ENCODE measurements at places on chromosomes 2 and 18.
A peak's percentile ranks its signal among the peaks of the same experiment; 100 is the strongest.

GRCh38 chr2:44348400-44348799, 12.9 kb downstream of the PREPL start:
- no peak for DNase-seq

DNA sequence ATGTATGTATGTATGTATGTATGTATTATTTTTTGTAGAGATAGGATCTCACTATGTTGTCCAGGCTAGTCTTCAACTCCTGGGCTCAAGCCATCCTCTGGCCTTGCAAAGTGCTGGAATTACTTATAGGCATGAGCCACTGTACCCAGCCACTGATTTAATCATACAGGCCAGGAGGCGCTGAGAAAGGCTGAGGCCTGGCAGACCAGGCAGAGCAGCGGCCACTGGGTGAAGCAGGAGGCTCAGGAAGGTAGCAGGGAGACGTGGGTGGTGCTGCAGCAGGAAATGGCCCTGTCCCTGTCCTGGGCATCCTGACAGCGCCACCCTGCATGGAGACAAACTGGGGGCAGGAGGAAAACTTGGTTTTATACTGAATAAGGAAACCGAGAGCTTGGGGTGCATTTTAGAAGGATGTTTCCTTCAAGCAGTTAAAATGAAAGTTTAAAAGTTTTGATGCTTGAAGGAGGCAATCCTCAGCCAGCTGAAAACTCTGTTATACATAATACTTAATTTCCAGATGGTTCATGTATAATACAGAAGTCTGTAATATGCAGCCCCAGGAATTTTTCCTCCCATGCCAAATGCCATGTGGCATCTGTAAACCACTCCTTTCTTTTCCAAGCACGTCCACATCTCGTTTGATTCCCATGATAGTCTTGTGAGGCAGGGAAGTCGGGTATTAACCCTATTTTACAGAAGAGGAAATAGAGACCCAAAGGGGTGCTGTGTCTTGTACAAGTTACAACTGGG, 182.4 kb downstream of the CELF4 start:
- no peak for DNase-seq

DNA sequence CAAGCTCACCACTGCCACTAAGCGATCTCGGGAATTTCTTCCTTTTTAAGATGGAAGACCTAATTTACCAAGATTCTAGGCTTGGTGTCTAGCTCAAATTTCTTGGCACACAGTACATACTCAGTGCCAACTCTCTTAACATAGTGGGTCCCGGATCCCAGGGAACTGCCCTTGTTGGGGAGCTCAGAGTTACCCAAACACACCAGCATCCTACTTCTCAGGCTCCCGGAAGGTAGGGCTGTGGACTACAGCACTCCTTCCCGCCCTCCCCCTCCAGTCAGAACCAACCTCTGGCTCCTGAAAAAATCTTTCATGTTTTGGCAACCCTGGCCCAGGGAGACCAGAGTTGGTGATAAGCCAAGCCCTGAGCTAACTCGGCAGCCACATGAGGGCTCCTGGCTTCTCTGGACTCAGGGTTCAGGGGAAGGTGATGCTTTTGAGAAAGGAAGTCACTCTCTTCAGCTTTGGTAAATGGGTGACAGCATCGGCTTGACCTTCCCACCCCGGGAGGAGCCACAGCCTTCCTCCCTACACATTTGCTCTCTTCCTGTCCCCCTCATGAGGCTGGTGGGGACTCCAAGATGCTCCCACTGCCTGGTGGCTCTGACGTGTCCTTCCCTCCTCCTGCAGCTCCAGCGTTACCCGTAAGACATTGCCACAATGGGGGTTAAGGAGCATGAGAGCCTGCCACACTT, 8.8 kb downstream of the ODC1 start:
- no peak for DNase-seq

DNA sequence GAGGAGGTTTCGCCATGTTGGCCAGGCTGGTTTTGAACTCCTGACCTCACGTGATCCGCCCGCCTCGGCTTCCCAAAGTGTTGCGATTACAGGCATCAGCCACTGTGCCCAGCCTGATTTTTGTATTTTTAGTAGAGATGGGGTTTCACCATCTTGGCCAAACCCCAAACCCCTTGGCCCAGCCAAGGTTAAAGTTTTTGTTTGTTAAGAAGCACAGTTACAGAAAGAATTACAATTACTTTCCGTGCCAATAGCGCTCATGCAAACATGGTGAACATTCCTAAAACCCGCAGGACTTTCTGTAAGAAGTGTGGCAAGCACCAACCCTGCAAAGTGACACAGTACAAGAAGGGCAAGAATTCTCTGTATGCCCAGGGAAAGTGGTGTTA, 26.1 kb downstream of the ITSN2 start:
- no peak for DNase-seq

DNA sequence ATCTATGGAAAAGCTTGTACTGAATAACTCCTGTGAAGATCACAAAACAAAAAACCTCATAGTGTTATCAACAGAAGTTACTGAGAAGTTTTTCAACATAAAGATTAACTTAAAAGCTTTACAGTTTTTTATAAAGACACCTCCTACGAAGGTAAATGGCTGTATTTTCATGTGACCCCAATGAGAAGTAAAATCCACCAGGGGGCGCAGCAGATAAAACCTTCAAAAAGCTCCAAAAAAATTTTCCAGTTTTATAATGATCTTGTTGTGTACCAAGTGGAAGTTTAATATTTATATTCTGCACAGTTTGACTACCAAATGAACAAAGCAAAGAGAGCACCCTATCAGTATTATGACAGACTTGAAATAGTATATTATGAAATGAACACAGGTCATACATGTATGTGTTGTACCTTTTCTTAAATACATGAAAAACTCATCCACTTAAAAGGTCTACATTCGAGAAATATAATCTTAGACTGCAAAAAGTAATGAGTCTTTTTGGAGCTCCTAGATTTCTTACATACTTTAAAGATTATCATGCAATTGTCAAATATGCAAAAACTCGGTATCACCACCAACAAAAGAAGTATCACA, 38.5 kb downstream of the PNO1 start:
- DNase-seq, result peak; percentile 63

- DNase-seq, result no peak
Observed at GRCh38 chr18:44341759-44342158, 338.9 kb upstream of the SETBP1 start.

Measured in stimulated activated CD4-positive, alpha-beta T cell treated with anti-CD3 and anti-CD28 coated beads, Interleukin-2, amount 100 ng/mL, for 24 hours (primary cell).